ENCODE measurements at places on chromosomes 4 and X.

GRCh38 chrX:39360101-39360500 lies 558.8 kb downstream of the MID1IP1 start:
- no peak for DNase-seq

DNA sequence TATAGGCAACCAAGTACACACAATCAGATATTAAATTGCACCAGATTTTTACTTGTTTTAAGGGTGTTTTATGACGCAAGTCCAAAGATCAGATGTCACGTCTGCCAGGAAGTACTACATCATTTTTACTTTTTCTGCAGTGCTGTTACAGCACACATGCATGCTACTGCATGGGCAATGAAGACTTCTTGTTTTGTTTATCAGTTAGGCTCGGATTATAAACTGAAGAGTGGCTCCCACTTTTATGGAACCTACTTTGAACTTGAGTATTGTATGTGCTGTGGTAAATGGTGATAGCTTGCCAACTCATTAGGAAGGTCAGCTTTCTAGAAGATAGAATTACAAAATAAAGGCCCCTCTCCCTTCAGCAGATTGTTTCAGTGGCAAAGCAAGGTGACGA lies 131.6 kb downstream of the CEP135 start:
- no peak for DNase-seq

- peak; percentile 2 for DNase-seq
Measured at GRCh38 chrX:125132274-125132673, 187.4 kb upstream of the TEX13C start.

DNA sequence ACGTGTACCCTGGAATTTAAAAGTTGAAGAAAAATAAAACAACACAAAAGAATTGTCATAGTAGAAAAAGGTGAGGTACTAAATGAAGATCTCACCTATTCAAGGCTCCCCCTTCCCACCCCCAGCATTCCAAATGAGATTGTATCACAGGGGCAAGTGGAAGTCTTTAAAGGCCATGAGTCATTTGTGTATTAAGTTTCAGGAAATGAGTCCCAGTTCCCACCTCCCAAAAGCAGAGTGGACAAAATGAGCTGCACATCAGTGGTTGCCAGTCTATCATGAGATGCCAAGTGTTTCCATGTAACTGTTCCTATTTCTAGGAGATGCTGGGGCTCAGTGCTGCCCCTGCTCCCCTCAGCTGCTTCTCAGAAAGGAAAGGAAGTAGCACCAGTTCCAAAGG lies 20.1 kb downstream of the ARHGEF9 start:
- peak; percentile 49 for DNase-seq

- no peak for DNase-seq
Measured at GRCh38 chr4:139144911-139145551, 32.0 kb downstream of the ELF2 start.

DNA sequence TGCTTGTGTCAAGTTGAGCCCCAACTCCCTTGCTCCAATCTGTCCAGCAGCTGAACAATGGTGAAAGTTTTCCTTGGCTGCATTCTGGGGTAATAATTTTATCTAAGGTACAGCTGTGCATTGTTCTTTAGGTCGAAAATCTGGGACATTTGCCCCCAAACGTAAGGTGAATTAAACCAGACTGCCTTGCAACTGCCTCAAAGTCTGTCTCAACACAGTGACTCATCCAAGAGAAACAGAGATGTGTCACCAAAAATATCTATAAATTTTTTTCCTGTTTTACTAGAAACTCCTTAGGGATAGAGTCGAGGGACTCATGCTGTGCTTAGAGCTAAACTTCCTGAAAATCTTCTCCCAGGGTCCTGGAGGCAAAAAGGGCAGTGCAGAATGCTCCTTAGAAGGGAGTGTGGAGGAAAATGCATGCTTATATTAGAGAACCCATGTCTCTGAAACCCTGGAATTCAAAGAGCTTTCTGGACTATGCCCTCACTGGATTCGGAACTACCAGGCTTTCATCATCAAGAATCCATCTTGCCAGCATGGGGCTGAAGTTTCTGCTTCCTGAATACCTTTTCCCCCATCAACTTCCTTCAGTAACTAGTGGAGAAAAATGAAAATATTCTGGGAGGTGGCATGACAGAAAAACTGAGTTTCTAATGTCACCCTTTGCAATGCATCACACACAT lies 115.7 kb downstream of the PALLD start:
- peak; percentile 84 for DNase-seq

- DNase-seq, result no peak
Measured at GRCh38 chrX:54529151-54529550, 868 bp upstream of the GNL3L start.

- no peak for DNase-seq
Measured at GRCh38 chr4:20787940-20788665, 87.8 kb downstream of the PACRGL start.

- DNase-seq, result no peak
Measured at GRCh38 chr4:4613641-4614286, 71.9 kb upstream of the STX18 start.

- no peak for DNase-seq
Measured at GRCh38 chr4:190017357-190018200, 9.5 kb downstream of the FRG2 start.

- DNase-seq, result peak; percentile 54
Measured at GRCh38 chr4:16894406-16894805, 4.0 kb downstream of the LDB2 start.

DNA sequence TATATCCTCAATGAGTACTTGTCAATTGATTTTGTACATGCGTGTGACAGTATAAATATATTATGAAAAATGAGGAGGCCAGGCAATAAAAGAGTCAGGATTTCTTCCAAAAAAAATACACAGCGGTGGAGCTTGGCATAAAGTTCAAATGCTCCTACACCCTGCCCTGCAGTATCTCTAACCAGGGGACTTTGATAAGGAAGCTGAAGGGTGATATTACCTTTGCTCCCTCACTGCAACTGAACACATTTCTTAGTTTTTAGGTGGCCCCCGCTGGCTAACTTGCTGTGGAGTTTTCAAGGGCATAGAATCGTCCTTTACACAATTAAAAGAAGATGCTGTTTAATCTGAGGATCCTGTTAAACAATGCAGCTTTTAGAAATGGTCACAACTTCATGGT lies at the start of gene OTC:
OTC (plus strand) TSS at position 243 of the 400 bp plus-strand sequence; CDS start at position 336, 93 bp downstream.
- DNase-seq, result no peak

DNA sequence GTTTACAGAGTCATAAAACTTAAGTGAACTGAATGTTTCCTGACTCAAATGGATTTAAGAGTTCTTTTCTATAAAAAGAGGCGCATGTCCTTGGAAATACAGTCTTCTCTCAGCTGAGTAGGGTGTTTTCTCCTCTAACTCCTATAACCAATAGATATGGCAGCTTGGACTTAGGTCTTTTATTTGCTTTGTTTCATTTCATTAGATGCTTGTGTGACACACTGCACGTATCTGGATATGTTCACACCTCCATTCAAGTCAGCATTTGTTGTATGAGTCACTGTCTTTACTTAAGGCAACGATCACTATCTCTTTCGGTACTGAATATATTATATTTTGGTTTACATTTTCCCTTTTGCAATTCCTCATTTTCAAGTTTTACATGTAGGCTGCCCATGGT lies 136.6 kb downstream of the ARSF start:
- no peak for DNase-seq

DNA sequence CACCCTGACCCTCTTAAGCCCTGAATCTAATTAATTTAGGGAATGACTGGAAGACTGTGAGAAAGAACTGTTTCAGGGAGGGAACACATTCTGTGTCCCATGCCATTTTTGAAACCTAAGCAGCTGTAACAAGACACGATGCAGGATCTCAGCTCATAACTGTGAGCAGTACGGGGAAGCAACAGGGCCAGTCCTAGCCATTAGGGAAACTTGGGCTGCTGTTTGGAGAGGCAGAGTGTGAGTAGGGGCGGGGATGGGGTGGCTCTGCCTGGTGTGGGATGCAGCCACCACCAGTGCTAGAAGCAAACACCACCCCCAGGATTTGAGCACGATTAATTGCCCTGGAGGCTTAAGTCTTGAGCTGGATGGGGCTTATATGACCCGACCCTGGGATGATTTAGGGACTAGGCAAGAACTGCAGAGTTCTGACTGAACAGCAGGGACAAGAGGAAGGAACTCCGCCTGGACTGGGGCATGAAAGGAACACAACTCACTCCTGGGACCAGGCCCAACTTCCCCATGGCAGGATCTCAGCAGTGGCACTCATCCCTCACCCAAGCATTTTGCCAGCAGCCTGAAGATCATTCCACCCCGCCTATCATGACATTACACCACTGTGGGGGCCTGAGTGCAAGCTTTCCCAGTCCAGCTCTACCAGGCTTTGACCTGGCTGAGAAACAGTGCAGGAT lies 43.1 kb downstream of the ATRX start:
- peak; percentile 11 for DNase-seq

DNA sequence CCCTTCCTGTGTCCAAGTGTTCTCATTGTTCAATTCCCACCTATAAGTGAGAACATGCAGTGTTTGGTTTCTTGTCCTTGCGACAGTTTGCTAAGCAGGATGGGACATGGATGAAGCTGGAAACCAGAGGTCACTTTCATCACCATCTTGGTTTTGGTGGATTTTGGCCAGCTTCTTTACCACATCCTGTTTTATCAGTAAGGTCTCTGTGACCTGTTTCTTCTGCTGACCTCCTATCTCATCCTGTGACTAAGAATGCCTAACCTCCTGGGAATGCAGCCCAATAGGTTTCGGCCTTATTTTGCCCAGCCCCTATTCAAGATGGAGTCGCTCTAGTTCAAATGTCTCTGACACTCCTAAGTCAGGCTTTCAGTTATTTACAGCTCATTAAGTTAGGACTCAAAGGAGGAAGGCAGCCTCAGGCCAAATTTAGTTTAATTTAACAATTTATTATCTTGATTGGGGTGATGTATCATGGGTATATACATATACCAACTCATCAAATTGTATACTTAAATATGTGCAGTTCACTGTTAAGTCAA lies 169.9 kb upstream of the NDP start:
- peak; percentile 25 for DNase-seq

DNA sequence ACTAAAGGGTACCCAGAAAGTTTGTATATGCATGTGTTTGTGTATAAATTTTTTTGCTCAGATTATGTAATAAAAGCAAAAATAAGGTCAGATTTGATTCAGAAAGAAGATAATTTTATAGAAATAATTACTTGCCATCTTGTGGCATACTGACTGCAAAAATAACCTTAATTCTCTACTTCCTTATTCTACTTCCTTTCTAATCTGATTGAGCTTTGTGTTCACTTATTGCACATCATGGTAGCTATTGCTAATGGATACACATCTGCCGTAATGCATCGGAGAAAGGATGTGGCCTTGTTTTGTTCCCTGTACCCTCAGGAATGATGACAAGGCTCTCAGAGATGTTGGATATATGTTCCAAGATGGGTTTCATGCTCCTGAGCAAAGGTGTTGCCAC lies 10.5 kb upstream of the GNPDA2 start:
- no peak for DNase-seq

- DNase-seq, result peak; percentile 15
Measured at GRCh38 chr4:124459941-124460310, 252.6 kb downstream of the ANKRD50 start.

DNA sequence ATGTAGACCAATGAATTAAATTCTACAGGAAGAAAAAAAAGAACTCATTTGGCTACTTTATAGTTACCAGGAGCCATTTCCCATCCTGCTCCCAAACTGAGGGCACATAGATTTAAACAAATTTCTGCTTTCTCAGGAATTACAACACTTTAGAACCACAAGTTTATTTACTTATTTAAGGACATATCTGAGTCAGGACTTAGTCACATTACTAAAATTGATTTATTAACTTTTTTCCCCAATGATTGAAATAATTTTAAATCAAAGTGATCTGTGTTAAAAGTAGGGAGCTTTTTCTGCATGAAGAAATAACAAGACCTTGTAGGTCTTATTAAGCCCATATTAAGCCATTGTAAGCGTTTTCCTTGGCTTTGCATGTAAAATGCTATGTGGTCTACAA lies 291.0 kb upstream of the HAND2 start:
- DNase-seq, result peak; percentile 74

DNA sequence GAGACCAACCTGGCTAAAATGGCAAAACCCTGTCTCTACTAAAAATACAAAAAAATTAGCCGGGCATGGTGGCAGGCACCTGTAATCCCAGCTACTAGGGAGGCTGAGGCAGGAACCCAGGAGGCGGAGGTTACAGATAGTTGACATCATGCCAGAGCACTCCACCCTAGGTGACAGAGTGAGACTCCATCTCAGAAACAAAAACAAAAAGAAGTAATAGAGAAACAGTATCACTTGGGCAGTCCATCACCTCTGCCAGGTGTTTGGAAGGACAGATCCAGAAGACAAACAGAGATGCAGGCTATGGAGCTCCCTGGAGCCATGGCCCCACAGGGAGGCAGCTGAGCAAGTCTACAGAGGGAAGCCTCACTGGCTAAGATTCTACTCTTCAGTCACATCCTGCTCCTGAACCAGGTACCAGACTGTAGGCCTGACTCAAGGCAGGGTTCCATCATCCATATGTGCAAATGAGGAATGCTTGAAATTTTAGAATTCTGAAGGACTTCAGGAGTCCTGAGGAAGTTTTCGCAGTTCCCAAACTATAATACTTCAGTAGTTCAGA lies 81.4 kb upstream of the CPEB2 start:
- DNase-seq, result no peak

GRCh38 chr4:165967486-165967885 lies 94.4 kb downstream of the TLL1 start:
- no peak for DNase-seq

DNA sequence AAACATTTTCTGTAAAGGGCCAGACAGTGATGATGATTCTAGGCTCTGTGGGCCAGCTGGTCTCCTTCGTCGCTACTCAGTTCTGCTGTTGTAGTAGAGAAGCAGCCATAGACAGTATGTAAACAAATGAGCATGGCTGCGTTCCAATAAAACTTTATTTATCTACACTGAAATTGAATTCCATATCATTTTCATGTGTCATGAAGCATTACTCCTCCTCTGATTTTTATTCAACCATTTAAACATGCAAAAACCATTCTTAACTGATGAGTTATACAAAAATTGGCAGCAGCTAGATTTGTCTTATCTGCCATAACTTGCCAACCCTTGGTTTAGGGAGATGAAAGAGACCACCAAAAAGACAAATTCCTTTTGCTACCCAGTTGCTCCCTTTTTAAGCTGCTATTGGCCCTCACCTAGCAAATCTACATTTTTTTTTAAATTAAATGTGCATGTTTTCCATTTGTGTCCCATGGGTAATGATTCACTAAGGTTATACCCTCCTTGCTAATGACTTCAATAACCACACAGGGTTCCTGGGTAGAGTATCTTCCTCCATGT lies 309.9 kb downstream of the DHX15 start:
- peak; percentile 82 for DNase-seq

- DNase-seq, result no peak
Measured at GRCh38 chr4:148843625-148844024, 401.4 kb upstream of the NR3C2 start.

GRCh38 chr4:139966383-139966782 lies 187.6 kb downstream of the MAML3 start:
- no peak for DNase-seq

GRCh38 chrX:100817340-100817739 lies 2.9 kb upstream of the CSTF2 start:
- no peak for DNase-seq

GRCh38 chr4:56908206-56909085 lies 746 bp downstream of the REST start:
- DNase-seq, result peak; percentile 49

GRCh38 chr4:56748271-56748670 lies 67.2 kb upstream of the HOPX start:
- no peak for DNase-seq
